ENCODE measurements at places on chromosomes 3 and 15. TPM values are rescaled to one million over a fixed set of nuclear protein-coding genes. Genes with fewer than 3 reads are reported as not detected.

DNA sequence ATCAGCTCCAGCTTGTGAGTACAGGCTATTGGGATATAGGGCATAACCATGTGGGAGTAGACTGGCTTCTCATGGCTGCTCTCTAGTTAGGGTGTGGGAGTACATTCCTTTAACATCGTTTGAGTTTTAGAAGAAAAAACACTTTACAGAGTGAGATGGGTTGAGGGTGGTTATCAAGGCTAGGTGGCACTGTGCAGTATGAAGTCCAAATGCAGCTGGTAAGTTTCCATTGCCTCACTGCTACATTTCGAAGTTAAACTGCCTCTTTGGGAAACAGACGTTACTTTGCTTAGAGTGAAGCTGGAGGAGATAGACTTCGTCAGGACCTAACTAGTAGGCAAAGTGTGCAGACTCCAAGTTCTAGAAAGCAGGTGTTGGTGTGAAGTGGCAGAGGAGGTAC lies 192.4 kb downstream of the SQOR start:
- no peaks in the 10 kb centered on the region for H3K27me3 ChIP-seq
- H3K4me1 ChIP-seq: no peaks in the 10 kb centered on the region
- no peak for DNase-seq
- no peaks in the 10 kb centered on the region for H3K36me3 ChIP-seq
- no peak overlapping the region for H3K27ac ChIP-seq
- no peak overlapping the region for H3K4me3 ChIP-seq

GRCh38 chr3:141625506-141625905 lies 112.6 kb upstream of the RNF7 start:
- no peaks in the 10 kb centered on the region for H3K4me1 ChIP-seq
- no peak for DNase-seq
- H3K36me3 ChIP-seq: no peaks in the 10 kb centered on the region
- H3K27ac ChIP-seq: no peak overlapping the region
- no peaks in the 10 kb centered on the region for H3K27me3 ChIP-seq

GRCh38 chr15:71215126-71215894 lies 100.0 kb downstream of the THSD4 start:
- no peaks in the 10 kb centered on the region for H3K36me3 ChIP-seq
- no peaks in the 10 kb centered on the region for H3K4me1 ChIP-seq
- H3K4me3 ChIP-seq: no peak overlapping the region
- no peak overlapping the region for H3K27ac ChIP-seq
- no peaks in the 10 kb centered on the region for H3K27me3 ChIP-seq

GRCh38 chr3:45949432-45949831 lies 6.2 kb downstream of the CXCR6 start:
- no peak overlapping the region for H3K4me3 ChIP-seq
- no peaks in the 10 kb centered on the region for H3K27me3 ChIP-seq

- no peak overlapping the region for H3K27ac ChIP-seq
- no peak for DNase-seq
- no peaks in the 10 kb centered on the region for H3K4me1 ChIP-seq
- no peak overlapping the region for H3K4me3 ChIP-seq
- no peaks in the 10 kb centered on the region for H3K27me3 ChIP-seq
Observed at GRCh38 chr3:150899141-150899540, 6.1 kb downstream of the MINDY4B start.

- H3K4me1 ChIP-seq: peaks cover 7% of the 10 kb centered on the region
- H3K36me3 ChIP-seq: no peaks in the 10 kb centered on the region
- H3K27ac ChIP-seq: peak overlapping the region; percentile 11
- no peak for DNase-seq
Observed at GRCh38 chr3:134464064-134464688, 21.6 kb downstream of the ANAPC13 start.

DNA sequence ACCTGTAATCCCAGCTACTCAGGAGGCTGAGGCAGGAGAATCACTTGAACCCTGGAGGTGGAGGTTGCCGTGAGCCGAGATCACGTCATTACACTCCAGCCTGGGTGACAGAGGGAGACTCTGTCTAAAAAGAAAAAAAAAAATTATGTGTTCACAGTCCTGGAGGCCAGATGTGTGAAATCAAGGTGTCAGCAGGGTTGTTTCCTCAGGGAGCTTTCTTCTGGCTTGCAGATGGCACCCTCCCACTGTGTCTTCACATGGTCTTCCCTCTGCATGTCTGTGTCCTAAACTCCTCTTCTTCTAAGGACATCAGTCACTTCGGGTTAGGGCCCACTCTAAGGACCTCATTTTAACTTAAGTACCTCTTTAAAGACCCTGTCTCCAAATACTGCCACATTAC lies 56.1 kb upstream of the UBE2E1 start:
- DNase-seq: no peak
- H3K4me1 ChIP-seq: peaks cover 8% of the 10 kb centered on the region
- no peak overlapping the region for H3K4me3 ChIP-seq

GRCh38 chr3:74041068-74041675 lies 416.4 kb upstream of the PDZRN3 start:
- no peaks in the 10 kb centered on the region for H3K27me3 ChIP-seq
- no peaks in the 10 kb centered on the region for H3K36me3 ChIP-seq
- no peak overlapping the region for H3K4me3 ChIP-seq
- no peaks in the 10 kb centered on the region for H3K4me1 ChIP-seq

GRCh38 chr3:115022835-115023398 lies 124.2 kb downstream of the ZBTB20 start:
- no peak for DNase-seq
- no peaks in the 10 kb centered on the region for H3K4me1 ChIP-seq
- no peaks in the 10 kb centered on the region for H3K36me3 ChIP-seq
- no peak overlapping the region for H3K4me3 ChIP-seq
- no peaks in the 10 kb centered on the region for H3K27me3 ChIP-seq

DNA sequence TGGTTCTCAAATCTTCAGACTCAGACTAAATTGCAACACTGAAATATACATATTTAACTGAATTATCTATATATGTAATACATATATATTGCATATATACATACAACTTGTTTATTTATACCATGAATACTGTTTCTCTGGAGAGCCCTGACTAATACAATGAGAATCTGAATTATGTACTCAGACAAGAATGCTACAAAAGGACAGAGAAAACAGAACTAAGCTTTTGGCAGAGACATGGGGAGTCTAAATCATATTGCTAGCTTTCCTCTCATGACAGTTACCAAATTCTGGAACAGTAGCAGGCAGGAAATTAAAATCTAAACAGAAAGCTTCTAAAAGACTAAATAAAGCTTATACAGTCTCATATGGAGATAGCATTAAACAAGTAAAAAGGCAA lies 142.4 kb upstream of the KCNMB2 start:
- no peak overlapping the region for H3K27ac ChIP-seq
- DNase-seq: no peak
- no peaks in the 10 kb centered on the region for H3K27me3 ChIP-seq
- no peaks in the 10 kb centered on the region for H3K36me3 ChIP-seq
- no peak overlapping the region for H3K4me3 ChIP-seq

- H3K27me3 ChIP-seq: no peaks in the 10 kb centered on the region
- no peak overlapping the region for H3K4me3 ChIP-seq
- H3K36me3 ChIP-seq: no peaks in the 10 kb centered on the region
- H3K4me1 ChIP-seq: peaks cover 8% of the 10 kb centered on the region
- no peak for DNase-seq
- no peak overlapping the region for H3K27ac ChIP-seq
Observed at GRCh38 chr3:72520690-72521308, 327.4 kb downstream of the SHQ1 start.

GRCh38 chr15:31974855-31975829 lies 55.2 kb upstream of the CHRNA7 start:
- no peaks in the 10 kb centered on the region for H3K4me1 ChIP-seq
- H3K27me3 ChIP-seq: peaks cover 11% of the 10 kb centered on the region
- DNase-seq: peak; percentile 33
- no peak overlapping the region for H3K4me3 ChIP-seq
- no peaks in the 10 kb centered on the region for H3K36me3 ChIP-seq
- no peak overlapping the region for H3K27ac ChIP-seq

GRCh38 chr15:77002954-77003912 lies 8.3 kb downstream of the PSTPIP1 start:
- H3K4me3 ChIP-seq: no peak overlapping the region
- peaks cover 15% of the 10 kb centered on the region for H3K4me1 ChIP-seq
- H3K36me3 ChIP-seq: no peaks in the 10 kb centered on the region
- no peaks in the 10 kb centered on the region for H3K27me3 ChIP-seq

DNA sequence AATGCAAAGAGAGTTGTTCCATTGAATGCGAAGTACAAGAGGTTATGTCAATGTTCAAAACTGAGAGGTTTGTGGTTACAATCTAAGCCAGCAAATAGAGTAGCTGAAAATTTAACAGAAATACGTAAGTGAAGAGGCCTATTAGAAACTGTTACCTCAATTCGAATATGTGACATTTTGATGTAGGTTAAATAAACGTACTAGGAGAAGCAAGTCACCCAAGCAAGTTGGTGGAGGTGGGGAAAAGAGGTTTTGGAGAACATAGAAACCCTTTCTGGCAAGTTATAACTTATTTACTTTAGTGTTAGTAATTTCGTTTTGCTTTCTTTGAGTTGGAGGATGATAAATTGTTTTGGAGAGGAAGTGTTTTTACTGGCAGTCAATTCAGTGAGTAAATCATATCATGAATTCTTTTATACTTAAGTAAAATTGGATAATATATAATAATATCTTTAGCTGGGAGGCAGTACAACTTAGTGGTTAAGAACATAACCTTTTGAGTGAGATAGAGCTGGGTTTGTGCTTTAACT lies 91.2 kb upstream of the NAALADL2 start:
- no peaks in the 10 kb centered on the region for H3K4me1 ChIP-seq
- H3K36me3 ChIP-seq: no peaks in the 10 kb centered on the region
- no peak for DNase-seq
- H3K27ac ChIP-seq: no peak overlapping the region

DNA sequence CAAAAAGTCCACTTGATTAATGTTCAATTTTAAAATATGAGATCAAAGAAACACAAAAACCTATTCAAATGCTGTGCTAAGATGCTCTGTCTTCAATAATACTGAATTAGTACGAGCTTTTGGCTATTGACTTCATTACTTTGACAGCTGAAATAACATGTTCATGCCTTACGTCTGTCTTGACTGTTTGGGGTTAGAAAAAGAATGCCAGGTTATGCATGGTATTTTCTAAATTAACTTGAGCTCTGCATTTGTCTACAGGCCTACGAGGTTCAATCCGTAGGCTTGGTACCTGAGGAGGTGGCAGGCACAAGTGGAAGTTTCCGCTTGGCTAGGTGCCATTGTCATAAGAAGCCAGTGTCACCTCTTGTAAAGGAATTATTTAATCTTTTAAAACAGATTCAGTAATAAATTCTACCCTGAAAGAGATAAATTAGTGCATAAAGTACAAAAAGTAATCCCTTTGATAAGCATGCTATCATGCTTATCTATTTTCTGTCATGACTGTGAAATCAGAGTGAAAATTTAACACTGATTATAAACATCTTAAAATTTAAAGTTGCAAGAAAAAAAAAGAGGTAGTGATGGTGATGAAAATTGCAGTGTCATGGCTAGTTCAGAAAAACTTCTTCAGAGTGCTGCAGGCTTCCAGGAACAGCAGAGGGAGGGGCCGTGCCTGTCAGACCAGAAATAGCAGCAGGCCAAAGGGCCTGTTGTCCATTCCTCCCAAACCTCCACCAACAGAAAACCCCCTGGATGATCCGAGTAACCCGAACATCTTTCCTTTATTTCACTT lies 115.7 kb downstream of the ARRDC4 start:
- no peaks in the 10 kb centered on the region for H3K4me1 ChIP-seq
- H3K36me3 ChIP-seq: no peaks in the 10 kb centered on the region
- H3K4me3 ChIP-seq: no peak overlapping the region
- no peak for DNase-seq
- H3K27me3 ChIP-seq: no peaks in the 10 kb centered on the region

GRCh38 chr15:40239693-40240618 lies 1.1 kb downstream of the PAK6 start:
- no peaks in the 10 kb centered on the region for H3K36me3 ChIP-seq
- no peak for DNase-seq
- H3K4me3 ChIP-seq: no peak overlapping the region
- no peaks in the 10 kb centered on the region for H3K27me3 ChIP-seq
- H3K4me1 ChIP-seq: peaks cover 7% of the 10 kb centered on the region

DNA sequence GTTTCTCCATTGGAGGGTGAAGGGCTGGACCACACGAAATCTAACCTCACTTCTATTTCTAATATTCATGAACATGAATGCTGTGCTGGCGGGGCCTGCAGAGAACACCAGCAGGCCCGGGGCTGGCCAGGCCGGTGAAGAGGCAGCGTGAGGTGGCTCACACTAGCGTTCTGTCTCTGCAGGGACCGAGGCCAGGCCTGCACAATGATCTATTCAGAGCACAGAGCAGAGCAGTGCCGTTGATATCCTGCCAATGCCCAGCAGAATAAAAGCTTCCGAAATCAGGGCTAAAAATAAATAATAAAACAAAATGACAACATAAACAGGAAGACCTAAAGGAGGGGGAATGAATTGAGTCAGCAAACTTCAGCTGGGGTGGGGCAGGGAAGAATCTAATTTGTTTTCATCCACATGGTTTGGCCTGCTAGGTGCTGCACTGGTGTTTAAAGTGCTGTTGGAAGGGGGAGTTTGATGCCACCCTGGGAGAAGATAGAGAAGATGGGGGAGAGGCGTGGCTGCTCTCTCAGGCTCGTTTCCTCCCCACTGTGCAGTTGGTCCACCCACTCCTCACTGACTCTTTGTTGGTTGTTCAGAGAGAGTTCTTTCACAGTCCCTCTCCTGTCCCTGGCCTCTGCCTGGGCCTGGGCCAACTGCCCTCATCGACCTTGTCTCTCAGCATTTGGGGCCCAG lies 837.1 kb downstream of the AGBL1 start:
- H3K4me1 ChIP-seq: no peaks in the 10 kb centered on the region
- H3K4me3 ChIP-seq: no peak overlapping the region
- DNase-seq: no peak

DNA sequence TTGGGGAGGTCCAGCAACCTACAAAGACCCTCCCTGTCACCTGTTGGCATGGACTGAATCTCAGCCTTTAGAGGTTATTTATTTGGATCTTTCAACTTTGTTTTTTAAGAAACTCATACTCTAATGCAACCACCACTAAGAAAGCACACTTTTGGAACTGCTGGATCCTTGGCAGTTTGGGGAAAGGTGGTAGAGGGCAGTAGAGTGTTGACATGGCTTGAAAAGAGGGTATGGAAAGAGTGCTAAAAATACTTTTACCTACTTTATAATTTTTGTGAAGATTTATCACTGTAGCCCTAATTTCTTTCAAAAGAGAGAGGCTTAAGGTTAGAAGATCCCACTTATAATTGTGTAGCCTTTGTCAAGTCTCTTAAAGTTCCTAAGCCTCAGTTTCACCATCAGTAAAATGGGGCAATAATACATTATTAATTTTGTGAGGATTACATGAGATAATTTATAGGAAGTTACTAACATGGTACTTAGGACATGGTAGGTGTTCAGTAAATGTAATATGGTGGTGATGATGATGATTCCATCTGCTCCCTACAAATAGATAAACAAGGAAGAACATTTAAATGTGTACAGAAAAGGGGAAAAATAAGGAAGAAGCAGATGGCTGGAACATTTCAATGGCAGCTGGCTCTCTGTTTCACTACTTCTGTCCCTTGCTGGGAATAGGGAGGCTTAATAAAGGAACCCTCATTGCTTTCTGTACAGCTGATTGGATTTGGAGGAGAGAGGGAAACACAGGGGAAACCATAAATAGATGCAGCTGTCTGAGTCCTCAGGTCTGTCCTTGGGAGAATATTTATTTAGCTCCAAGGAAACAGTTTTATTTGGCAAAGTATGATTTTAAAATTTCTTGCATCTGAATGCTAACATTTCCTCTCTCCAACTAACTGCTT lies 208.4 kb upstream of the ADAMTS9 start:
- H3K4me3 ChIP-seq: no peak overlapping the region
- H3K4me1 ChIP-seq: no peaks in the 10 kb centered on the region
- H3K27me3 ChIP-seq: no peaks in the 10 kb centered on the region
- DNase-seq: no peak

Gene IL16
- polyA plus RNA-seq: 64.1 TPM

Gene PLA2G4E
- 0.62 TPM for polyA plus RNA-seq

Gene CLDN16
- polyA plus RNA-seq: 1.3 TPM

Gene AP3B2
- polyA plus RNA-seq: 5.0 TPM
